ENCODE measurements at places on chromosomes 2 and 18.

- DNase-seq: no peak
Observed at GRCh38 chr18:51425889-51426288, 228.4 kb upstream of the MEX3C start.

GRCh38 chr2:128354726-128355470 is 36.2 kb upstream of the HS6ST1 start:
- DNase-seq: no peak

GRCh38 chr18:24188120-24188519 is 49.3 kb downstream of the CABYR start:
- no peak for DNase-seq

DNA sequence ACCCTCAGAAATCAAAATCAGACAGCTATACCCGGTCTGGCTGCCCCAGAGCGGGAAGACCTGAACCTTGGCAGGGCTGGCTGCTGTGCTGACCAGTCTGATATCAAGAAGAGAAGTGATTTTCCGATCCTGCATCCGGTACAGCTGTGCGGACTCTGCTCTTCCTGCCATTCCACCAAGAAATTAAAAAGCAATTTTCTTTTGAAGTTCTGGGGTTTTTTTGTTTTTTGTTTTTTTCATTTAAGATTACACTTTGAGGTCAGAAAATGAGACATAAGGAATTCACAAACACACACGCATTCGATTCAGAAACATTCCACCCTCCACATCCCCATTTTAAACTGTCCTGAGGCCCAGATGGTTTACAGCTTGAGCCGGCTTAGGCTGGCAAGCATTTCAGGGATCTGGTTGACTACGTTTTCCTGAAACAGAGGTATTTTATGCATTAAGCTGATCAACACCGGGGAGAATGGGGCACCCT is 156.5 kb downstream of the COL6A3 start:
- no peak for DNase-seq

DNA sequence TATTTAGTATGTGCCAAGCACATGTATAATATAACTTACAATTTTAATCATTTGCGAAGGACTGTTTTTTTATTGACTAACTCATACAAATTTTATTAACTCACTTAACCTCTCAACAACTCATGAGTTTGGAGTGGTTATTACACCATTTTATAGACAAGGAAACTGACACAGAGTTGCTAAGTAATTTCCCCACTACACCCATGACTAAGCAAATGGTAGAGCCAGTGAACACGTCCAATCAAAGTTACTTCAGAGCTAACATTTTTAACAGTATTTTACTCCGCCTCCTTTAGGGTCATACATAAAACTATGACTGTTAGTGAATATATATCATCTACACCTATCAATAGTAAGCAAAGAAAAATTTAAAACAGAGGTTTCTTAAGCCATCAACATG is 556.7 kb upstream of the FSIP2 start:
- no peak for DNase-seq

DNA sequence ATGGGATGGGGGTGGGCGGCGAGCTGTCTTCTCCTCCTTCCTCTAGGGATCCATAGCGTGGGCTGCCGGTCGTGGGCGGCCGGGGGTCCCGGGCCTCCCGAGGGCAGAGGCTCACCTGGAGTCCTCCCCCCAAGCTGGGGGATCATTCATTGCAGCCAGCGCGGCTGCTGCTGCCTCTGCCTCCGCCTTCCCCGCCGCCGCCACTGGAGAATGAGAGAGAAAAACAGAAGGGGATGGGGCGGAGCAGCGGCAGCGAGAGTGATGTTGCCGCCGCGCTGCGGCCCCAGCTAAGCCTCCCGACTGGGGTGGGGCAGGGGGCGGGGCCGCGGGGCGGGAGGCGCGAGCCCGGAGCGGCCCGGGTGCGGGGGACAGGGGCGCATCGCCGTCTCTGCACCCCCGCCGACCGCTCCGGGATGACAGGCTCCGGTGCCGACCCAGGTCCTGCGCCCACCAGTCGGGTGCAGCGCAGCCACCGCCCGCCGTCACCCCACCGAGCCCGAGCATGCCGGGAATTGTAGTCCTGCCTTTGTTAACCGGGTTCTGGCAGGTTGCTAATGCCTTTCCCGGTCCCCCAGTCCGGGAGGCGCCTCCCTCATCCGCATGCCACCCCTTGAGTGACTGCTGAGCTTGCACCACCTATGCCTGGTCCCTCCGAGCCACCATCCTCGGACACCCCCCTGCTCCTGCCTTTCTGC is at the start of gene KIF3C:
Gene KIF3C, minus strand, starts transcription at position 225 of the 695 bp plus-strand sequence. CDS start 580 bp downstream, outside the sequence.
- peak; percentile 65 for DNase-seq

- no peak for DNase-seq
Observed at GRCh38 chr2:25293958-25294562, 47.7 kb downstream of the DNMT3A start.

Data from stimulated activated CD4-positive, alpha-beta T cell treated with anti-CD3 and anti-CD28 coated beads, Interleukin-4, amount 100 ng/mL, for 48 hours (primary cell).